Suprapubic skin (tissue), 4 donors: ENCODE measurements at places on chromosomes 16 and 17.

GRCh38 chr16:31393056-31393455, at the start of gene ITGAD:
TSS of gene ITGAD (plus strand) at chr16:31393335. CDS start at chr16:31393361, 26 bp downstream.
- H3K4me3 ChIP-seq = no peak within 1 kb of the TSS
- H3K4me1 ChIP-seq = no peaks in the 10 kb centered on the region
- DNase-seq = no peak
- H3K27ac ChIP-seq = no peak within 1 kb of the TSS

DNA sequence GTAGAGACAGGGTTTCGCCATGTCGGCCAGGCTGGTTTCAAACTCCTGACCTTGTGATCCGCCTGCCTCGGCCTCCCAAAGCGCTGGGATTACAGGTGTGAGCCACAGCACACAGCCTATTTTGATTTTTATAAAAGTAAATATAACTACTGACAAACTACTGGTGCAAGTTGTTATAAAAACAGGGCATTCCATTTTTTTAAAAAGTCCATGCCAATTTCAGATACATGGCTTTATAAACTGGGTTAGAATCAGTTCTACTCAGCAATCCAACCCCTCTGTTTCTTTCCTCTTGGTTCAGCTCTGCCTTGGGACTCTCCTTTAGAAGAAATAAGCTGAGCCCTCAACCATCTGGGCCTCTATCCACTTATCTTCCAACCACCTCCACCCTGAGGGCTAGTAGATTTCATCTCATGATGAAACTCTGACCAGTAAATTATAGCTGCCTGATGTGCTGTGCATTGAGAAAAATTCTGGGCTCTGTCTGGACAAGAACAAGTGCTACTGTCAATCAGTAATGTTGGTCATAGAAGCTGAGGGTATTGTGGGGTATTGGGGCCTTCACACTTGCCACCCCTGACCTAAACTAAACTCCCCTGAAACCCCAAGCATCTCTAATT, 10.2 kb downstream of the RANBP10 start:
- no peak overlapping the region for H3K4me3 ChIP-seq
- H3K4me1 ChIP-seq = peaks cover 11% of the 10 kb centered on the region
- H3K36me3 ChIP-seq = peaks cover 5% of the 10 kb centered on the region
- no peak overlapping the region for H3K27ac ChIP-seq
- H3K27me3 ChIP-seq = no peaks in the 10 kb centered on the region
- DNase-seq = no peak

GRCh38 chr17:76550712-76551615, 11.1 kb downstream of the PRCD start:
- H3K27me3 ChIP-seq = no peaks in the 10 kb centered on the region
- H3K4me3 ChIP-seq = no peak overlapping the region
- H3K36me3 ChIP-seq = no peaks in the 10 kb centered on the region
- no peak for DNase-seq

- H3K4me1 ChIP-seq = peaks cover 91% of the 10 kb centered on the region
- H3K27ac ChIP-seq = peak overlapping the region; percentile 75
- DNase-seq = no peak
Measured at GRCh38 chr16:67394155-67395104, 1.1 kb upstream of the TPPP3 start.

DNA sequence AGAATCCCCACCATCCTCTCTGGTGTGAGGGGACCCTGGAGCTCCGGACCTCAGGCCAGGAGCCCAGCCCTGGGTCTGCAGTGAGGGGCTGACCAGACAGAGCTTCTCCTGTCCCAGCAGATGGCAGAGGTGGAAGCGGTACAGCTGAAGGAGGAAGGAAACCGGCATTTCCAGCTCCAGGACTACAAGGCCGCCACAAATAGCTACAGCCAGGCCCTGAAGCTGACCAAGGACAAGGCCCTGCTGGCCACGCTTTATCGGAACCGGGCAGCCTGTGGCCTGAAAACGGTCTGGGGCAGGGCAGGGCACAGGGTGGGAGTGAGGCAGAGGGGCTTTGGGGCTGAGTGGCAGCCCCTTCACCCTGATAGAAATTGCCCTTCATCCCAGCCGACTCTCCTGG, 527 bp downstream of the UNC45B start:
- DNase-seq = no peak
- no peaks in the 10 kb centered on the region for H3K36me3 ChIP-seq
- H3K4me3 ChIP-seq = no peak overlapping the region
- no peaks in the 10 kb centered on the region for H3K4me1 ChIP-seq
- H3K27me3 ChIP-seq = peaks cover 9% of the 10 kb centered on the region

DNA sequence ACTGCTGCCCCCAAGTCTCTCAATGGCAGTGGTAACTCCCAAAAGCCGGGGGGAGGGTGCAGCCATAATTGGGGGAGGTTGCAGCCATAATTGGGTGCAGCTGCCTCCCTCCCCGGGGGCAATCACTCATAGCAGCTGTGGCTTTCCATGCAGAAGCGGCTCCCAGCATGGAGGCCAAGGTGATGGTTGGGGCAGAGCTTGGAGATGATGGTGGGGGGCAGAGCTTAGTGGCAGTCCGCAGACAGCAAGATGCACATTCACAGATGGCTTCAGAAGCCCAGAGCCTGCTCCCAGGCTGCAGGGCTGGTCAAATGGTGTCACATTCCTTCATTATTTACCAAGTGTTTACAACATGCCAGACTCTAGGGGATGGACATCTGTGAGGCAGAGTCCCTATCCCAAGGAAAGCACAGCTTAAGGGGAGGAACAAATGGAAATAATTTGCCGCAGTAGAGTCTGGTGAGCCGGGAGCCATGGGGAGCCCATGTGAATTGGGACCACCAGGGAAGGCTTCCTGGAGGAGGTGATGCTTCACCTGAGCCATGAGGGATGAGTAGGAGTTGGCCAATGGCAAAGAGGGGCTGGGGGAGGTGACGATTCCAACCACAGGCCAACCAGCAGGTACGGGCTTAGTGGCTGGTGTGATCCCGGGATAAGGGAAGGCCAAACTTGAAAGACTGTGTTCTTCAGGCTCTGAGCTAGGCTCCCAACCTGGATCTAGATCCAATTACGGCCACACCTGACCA, 8.1 kb downstream of the DOC2B start:
- no peak overlapping the region for H3K4me3 ChIP-seq
- no peak overlapping the region for H3K27ac ChIP-seq
- H3K36me3 ChIP-seq = no peaks in the 10 kb centered on the region
- no peak for DNase-seq

DNA sequence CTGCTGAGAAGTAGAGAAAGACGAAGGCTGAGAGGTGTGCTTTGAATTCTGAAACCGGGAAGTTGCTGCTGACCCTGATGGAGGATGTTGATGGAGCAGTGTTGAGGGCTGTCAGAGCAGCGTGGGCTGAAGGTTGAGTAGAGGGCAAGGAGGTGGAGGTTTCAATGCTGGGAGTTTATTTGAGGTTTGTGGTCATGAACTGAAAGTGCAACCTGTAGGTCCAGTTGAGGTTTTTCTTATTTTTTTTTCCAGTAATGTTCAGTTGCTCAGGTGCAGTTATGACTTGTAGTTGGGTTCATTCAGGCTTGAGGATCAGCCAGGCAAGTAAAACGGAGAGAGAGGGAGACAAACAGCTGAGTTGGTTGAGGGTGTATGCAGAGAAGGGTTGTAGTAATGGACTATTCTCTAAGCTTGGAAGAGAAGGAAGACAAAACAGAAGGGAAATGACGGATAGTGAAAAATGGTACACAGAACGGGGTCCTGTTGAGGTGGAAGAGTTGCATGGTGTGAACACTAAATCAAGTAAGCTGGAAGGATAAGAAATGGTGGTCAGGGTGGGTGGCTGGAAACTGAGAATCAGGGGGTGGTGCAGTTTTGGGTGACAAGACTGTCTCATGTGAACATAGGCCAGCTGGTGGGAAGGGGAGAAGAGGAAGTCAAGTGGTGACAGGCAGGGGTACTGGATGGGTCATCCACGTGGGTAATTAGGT, 8.7 kb upstream of the UBE2G1 start:
- H3K4me3 ChIP-seq = no peak overlapping the region
- peaks cover 6% of the 10 kb centered on the region for H3K4me1 ChIP-seq
- no peak overlapping the region for H3K27ac ChIP-seq
- no peaks in the 10 kb centered on the region for H3K27me3 ChIP-seq
- H3K36me3 ChIP-seq = no peaks in the 10 kb centered on the region

GRCh38 chr17:43468691-43469139, 15.1 kb upstream of the DHX8 start:
- no peak for DNase-seq
- H3K36me3 ChIP-seq = no peaks in the 10 kb centered on the region
- peak overlapping the region; percentile 88 for H3K27ac ChIP-seq
- peaks cover 49% of the 10 kb centered on the region for H3K4me1 ChIP-seq
- no peak overlapping the region for H3K4me3 ChIP-seq

DNA sequence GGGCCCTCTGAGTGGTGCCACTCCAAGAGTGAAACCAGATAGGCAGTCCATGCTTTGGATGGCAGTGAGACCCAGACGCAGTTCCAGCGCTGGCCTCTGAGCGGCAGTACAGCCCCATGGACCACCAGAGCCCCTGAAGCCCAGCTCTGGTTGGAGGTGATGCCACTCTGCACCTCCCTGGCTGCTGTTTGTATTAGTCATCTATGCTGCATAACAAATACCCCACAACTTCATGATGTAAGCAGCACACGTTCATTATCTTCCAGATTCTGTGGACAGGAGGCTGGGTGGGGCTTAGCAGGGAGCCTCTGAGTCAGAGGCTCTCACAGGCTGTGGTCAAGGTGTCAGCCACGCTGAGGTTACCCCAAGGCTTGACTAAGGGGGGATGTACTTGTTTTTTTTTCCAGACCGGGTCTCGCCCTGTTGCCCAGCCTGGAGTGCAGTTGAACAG, 5.1 kb upstream of the NME4 start:
- peaks cover 11% of the 10 kb centered on the region for H3K4me1 ChIP-seq
- DNase-seq = peak; percentile 79
- H3K4me3 ChIP-seq = no peak overlapping the region
- H3K27me3 ChIP-seq = no peaks in the 10 kb centered on the region
- no peak overlapping the region for H3K27ac ChIP-seq
- H3K36me3 ChIP-seq = no peaks in the 10 kb centered on the region

DNA sequence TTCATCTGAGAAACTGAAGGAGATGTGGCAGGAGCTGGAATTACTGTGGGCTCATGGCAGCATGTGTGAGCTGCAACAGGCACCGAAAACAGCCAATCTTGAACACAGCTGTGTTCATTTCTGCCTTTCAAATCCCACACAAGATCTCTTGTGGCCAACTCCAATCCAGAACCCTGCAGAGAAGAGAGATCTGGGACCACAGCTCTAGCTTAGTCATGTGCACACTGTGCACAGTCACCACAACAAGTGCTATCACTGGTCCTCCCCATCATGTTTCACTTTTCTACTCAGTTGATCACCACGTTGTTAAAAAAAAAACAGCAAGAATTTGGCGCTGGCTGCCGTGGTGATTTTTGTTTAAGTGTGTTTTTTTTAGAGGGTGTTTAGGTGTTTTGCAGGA, 254.5 kb upstream of the ELAC2 start:
- H3K27me3 ChIP-seq = peaks cover 12% of the 10 kb centered on the region
- H3K27ac ChIP-seq = no peak overlapping the region
- H3K36me3 ChIP-seq = no peaks in the 10 kb centered on the region
- H3K4me3 ChIP-seq = no peak overlapping the region

DNA sequence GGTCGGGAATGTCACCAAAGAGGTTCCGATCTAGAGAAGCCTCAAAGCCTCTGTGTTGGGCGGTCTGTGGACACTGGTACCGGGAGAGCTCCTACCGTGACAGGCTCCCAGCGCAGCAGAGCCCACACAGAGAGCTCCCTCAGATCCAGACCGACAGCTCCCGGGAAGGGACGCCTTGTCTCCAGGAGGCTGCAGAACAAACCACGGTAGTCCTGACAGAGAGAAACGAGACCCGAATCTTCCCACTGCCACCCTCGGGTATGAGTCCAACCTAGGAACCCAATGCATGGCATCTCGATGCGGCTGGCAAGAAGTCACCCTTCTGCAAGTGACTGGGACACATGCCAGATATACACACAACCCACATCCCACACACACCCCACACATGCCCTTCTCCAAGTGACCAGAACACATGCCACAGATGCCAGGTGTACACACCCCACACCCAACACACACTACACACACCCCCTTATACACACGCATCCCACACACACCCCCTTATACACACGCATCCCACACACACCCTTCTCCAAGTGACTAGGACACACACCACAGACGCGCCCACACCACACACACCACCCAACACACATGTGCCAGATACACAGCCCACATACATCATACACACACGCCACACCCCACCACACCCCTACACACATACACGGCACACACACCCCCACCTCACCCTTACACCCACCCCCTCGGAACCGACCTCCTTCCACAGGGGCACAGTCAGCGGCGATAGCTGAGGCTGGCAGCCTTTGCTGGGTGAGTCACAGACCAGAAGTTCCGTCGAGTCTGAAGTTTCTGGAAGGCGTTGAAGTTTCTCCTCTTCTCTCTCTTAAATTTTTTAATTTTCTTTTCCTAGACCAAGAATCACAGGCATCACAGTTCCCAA, 15.9 kb upstream of the CYTH1 start:
- no peak overlapping the region for H3K4me3 ChIP-seq
- H3K27me3 ChIP-seq = no peaks in the 10 kb centered on the region

DNA sequence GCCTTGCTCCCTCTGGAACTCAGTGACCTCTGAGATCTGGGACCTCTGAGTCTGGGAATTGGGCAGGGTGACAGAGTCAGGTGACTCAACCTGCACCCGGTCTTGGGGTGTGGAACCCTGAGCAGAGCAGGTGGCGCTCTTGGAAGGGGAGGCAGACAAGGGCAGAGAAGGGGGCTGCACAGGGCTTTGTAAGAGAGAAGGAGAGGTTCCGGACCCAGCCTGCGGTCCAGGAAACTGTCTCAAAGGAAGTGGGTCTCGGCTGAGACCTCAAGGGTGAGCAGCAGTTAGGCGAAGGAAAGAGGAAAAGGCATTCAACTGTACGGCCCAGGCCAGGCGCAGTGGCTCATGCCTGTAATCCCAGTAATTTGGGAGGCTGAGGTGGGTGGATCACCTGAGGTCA, 10.0 kb upstream of the RIPOR1 start:
- H3K4me1 ChIP-seq = peaks cover 18% of the 10 kb centered on the region
- no peak overlapping the region for H3K4me3 ChIP-seq
- H3K36me3 ChIP-seq = no peaks in the 10 kb centered on the region
- no peak overlapping the region for H3K27ac ChIP-seq

- H3K36me3 ChIP-seq = no peaks in the 10 kb centered on the region
- peak overlapping the region; percentile 86 for H3K27ac ChIP-seq
- DNase-seq = peak; percentile 91
- H3K4me3 ChIP-seq = peak overlapping the region; percentile 44
- no peaks in the 10 kb centered on the region for H3K27me3 ChIP-seq
Measured at GRCh38 chr17:8192070-8192815, 2.3 kb upstream of the BORCS6 start.

GRCh38 chr17:44911133-44912001, 3.9 kb downstream of the GFAP start:
- peaks cover 23% of the 10 kb centered on the region for H3K27me3 ChIP-seq
- DNase-seq = no peak
- H3K4me3 ChIP-seq = peak overlapping the region; percentile 19
